ENCODE measurements at places on chromosomes 7 and 10.

- DNase-seq = no peak
These were observed 618.6 kb upstream of the CNTNAP2 start for GRCh38 chr7:145497911-145498525.

DNA sequence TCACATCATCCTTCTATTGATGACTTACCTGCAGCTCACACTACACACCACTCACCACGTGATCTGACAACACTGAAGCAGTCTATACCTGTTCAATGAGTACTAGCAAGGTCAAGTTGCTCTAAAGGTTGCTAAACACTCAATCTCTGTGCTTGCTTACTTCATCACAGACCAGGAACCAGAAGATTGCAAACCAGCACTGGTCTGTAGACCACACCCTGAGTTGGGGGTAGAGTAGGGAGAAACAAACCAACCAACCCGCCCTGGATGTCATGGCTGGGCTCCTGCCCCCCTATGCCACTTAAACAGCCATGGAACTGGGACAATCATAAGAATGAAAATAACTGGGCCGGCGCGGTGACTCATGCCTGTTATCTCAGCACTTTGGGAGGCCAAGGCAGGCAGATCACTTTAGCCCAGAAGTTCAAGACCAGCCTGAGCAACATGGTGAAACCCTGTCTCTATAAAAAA lies 19.6 kb downstream of the DLG5 start:
- DNase-seq = no peak

DNA sequence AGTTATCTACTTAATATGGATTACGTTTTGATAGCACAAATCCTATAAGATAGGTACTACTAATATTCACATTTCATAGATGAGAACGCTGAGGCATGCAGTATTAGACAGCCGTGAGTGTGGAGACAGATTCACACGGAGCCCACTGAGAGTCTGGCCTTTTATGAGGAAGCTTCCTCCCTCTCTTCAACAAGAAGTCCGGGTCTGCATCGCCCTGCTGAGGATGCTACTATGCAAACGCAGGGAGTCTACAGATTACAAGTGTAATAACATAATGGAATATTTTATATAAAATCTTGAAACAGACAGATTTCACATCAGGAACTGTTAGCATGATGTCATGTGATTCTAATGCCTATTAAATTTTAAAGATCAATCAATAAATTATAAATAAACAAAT lies 255.9 kb upstream of the GLI3 start:
- DNase-seq = no peak

GRCh38 chr10:121797490-121797889 lies 130.3 kb downstream of the ATE1 start:
- no peak for DNase-seq

- no peak for DNase-seq
These were observed 77.5 kb upstream of the EEPD1 start for GRCh38 chr7:36075561-36075960.
